ENCODE measurements at places on chromosomes 16 and 17.
A peak's percentile ranks its signal among the peaks of the same experiment; 100 is the strongest.

- DNase-seq = no peak
Observed at GRCh38 chr17:4520060-4520893, 21.6 kb downstream of the SPNS2 start.

- peak; percentile 72 for DNase-seq
Observed at GRCh38 chr17:81665205-81666091, 957 bp downstream of the OXLD1 start.

GRCh38 chr17:58741121-58741625, 14.5 kb upstream of the PPM1E start:
- DNase-seq = no peak

DNA sequence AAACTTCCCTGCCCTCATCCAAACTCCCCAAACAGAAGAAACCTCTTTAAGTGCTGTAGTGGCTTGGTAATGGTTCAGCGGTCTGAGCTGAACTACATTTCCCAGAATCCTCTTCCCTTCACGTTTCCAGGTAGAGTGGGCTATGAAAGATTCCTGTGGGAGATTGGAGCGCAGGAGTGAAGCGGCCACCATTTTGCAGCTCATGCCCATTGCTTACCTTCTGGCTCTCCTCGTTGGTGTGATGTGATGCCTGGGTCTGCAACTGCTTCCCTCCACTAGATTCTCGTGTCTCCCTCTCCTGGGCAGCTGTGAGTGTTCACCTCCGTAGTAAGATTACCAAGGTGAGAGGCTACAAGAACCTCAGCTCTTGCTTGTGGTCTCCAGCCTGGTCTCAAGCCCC, 82.1 kb downstream of the GPR139 start:
- DNase-seq = no peak

GRCh38 chr16:12507366-12507765, 296.3 kb downstream of the CPPED1 start:
- DNase-seq = no peak

- no peak for DNase-seq
Observed at GRCh38 chr16:11047939-11048800, 103.8 kb downstream of the CLEC16A start.

DNA sequence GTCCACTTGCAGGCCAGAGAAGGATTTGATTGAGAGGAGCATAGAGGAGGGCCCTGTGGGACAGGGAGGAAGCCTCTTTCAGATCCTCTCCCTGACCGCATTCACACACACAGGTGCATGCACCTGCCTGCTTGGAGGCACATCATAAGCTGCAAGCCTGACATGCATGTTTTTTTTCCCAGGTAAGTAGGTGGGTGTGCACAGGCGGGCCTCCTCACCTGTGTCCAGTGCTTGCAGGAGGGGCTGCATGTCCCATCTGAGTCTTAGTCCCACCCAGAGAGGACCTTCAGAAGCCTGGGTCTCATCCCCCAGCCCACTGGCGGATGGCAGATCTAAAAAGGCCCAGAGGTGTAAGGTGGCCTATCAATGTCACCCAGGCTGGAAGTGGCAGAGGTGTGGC, 130.8 kb downstream of the TMEM132E start:
- DNase-seq = no peak

DNA sequence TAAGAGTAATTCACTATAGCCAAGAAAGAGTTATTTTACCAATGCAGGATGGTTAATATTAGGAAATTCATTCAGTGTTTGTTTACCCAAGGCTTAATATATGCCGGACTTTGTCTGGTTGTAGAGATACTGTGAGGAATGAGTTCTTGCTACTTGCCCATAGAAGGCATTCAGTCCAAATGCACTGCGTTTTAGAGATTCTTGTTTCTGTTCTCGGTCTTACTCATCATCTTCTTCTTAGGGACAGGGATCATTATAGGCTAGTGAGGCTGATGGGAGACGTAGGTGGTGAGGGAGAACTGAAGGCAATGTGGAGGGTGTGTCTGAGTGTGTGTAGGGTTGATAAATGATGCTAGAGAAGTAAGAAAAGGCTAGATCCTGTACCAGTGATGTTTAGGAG, 90.7 kb downstream of the OR1D5 start:
- no peak for DNase-seq

DNA sequence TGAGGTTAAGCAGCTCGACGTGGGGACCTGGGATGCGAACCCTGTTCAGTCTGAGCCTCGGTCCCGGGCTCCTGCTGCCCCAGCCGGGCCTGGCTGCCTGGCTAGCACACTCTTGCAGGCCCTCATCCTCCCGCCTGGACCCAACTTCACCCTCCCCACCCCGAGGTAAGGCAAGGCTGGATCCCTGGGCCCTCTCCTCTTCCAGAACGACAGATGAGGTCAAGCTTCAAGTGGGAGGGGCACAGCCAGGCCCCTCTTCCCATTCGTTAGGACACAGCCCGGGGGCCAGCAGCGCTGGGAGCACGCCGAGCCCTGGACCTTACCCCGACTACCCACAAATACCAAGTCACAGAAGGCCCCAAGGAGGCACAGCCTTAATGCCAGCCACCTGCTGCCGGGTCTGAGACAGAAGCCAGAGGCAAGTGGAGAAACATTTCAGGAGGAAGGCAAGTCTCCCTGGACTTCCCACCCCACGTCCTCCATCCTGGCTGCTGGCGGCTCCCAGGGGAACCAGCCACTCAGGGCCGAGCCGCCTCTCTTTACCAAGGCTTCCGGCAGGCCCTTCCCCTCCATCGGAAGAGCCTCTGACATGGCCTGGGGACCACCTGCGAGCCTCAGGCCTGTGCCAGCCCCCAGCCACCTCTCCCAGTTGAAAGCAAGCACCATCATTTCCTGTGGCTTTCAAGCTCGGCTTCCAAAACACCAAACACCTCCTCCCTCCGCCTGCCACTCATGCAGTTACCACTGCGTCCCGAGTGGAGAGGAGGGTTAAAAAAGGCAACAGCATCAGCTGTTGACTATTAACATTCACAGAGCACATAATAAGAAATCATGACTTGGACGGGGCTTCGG, 59.9 kb downstream of the RPH3AL start:
- DNase-seq = no peak

DNA sequence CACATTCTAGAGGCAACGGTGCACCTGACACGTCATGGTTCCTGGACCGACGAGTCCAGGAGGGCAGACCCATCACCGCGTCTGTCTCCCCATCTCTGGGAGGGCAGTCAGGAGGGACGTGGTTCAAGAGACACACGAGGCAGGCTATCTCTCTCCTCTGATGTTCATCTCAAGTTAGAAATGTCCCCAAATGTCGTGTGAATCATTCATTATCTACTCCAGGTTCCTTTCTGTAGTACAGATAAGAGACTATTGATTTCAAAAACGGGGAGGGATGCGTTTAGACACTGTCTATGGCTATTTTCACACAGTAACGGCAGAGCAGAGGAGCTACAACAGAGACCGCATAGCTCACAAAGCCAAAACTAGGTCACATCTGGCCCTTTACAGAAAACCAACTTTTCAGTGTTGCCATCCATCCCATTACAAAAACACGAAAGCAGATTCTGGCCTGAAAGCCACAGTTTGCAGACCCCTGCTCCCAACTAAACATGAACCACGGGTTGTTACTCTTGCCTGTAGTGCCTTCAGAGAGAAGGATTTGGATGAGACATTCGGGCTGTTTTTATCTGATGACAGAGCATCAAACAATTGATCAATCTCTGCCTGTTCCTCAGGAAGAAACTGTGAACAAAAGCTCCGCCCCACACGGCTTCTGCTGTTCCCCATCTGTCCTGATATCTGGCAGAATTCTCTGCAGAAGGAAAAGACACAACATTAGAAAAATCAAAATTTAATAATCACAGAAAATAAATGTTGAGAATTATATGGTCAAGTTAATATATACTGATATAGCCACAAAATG, 6.8 kb downstream of the MEAK7 start:
- no peak for DNase-seq

DNA sequence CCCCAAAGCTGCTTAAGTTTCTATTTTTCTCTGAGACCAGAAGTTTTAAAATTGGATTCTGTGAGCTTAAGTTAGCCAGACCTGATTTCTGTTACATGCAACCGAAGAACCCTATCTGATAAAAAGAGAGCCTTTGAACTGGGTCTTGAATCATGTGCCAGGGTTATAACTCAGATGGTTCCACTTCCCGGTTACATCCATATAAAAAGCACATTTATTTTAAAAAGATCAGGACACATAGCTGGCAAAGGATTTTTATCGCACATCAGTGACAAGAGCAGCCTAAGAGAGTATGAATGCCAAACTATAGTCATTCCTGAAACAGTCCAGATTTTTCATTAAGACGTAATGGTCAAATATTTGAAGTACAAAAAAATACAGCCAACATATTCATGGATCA, 32.5 kb upstream of the CLEC3A start:
- DNase-seq = no peak

DNA sequence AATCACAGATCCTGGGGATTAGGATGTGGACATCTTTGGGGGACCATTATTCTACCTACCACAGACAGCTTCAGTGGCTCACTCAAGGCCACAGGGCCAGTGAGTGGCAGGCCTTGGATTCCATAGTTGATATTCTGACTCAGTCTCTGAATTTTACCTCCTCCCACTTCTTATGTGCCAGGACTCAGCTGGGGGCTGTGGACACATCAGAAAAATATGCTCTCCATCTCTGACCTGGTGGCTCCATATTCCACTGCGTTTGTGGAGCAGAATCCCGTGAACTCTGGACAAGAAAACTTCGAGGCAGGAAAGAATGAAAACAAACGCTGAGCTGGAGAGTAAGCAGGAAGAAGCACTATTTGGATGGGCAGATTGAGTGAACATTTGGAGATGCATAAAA, 301.8 kb upstream of the MAF start:
- no peak for DNase-seq

- DNase-seq = no peak
Observed at GRCh38 chr17:38544175-38544838, 61.4 kb downstream of the SRCIN1 start.

DNA sequence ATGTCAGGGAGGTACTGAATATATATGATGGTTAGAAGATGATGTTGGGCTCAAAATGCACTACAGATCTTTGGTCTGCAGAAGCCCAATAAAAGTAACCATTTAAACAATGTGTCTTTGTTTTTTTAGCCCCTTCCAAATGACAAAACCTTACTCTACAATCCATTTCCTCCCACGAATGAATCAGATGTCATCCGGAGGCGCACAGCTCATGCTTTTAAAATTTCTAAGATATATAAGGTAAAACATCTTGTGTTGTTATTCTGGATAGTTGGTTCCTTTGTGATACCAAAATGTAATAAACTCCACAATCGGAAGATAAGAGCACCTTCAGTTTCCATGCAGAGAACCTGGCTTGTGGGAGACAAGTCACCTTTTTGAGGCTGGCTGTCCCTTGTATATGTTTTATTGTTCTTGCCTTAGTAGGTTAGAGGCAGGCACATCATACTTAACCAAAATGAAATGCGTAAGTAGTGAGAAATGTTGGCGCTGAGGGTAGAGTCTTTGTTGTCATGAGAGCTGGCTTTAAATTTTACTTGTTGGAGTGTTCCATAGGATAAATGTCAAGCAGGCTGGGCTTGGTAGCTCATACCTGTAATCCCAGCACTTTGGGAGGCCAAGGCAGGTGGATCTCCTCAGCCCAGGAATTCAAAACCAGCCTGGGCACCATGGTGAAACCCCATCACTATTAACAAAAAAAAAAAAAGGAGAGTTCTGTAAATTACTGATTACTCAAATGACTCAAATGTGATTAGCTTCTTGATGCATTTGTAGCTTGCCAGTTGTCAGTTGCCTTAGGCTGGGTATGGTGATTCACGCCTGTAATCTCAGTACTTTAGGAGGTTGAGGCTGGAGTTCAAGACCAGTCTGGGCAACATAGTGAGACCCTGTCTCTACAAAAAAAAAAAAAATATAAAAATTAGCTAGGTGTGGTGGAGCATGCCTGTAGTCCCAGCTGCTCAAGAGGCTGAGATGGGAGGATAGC, 19.7 kb upstream of the SNTB2 start:
- no peak for DNase-seq

DNA sequence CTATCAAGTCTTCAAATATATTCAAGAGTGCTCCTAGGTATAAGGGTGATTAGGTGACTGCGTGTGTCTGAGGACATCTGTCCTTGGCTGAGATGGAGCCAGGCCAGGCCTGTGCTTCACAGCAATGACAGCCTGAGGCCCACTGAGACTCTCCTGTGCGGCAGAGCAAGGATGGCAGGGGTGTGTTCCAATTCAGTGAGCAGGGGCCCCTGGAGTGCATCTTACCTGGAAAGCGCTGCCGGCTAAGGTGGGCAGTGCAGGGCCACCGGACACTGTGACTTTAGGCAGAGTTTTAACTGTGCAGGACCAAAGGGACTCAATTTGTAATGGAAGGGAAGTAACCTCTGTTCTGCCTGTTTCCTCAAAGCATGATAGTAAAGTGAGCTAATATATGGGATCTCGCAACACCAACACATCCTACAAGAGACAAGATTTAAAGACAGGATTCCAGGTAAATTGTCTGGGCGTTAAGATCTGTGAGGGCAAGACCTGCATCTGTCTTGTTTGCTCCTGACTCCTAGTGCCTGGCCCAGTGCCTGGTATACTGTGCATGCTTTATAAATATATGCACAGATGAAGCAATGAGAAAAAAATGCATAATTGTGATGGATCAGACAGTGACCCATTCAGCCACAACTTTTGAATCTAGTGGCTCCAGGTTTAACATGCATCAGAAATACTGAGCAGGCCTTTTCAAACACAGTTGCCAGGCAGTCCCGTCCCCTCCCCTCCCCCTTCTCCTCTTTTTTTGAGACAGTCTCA, 86.7 kb downstream of the MRC2 start:
- no peak for DNase-seq

- no peak for DNase-seq
Observed at GRCh38 chr16:55655897-55656681, at the start of gene SLC6A2. Gene SLC6A2, plus strand, starts transcription at chr16:55655988. Its CDS starts 707 bp downstream, at chr16:55656695.

DNA sequence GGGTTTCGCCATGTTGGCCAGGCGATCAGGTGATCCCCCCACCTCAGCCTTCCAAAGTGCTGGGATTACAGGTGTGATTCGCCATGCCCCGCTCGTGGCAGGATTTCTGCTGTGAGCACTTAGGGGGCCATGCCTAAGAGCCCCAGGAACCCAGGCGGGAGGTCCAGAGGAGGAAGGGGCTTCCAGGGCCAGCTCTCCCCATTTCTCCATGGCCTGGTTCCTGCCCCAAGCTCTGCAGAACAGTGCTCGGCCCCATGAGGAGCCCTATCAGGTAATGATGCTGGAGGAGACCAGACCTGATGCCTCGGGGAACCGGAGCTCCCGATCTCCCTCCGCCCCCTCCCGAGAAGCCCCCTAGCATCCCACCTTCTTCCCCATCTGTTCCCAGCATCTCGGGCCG, 53.6 kb downstream of the RMI2 start:
- DNase-seq = no peak

- no peak for DNase-seq
Observed at GRCh38 chr17:62819511-62820221, 11.6 kb upstream of the MARCHF10 start.

DNA sequence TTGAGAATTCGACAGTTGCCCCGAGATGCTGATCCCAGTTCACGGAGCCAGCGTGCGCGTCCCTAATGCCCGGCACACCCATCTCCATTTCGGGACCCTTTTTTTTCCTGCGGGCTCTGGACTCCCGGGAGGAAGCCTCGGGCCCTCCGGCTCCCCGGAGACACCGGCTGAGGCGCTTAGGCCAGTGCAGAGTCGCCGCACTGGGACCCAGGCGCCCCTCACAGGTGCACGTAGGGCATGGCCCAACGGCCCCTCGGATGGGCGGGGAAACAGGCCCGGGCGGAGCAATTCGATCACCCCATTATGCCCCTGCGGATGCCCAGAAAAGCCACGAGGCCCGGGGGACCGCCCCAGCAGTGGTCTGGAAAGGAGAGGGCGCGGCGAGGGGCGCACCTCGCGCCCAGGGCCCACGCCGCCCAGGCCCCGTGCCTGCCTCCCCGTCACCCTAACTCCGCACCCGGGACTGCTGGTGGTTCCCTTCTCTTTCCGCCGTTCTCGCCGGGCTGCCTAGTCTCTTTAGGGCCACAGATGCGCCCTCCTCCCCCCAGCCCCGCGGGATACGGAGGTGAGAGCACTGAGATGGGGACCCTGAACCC, 18.5 kb upstream of the ZFHX3 start:
- no peak for DNase-seq

Data from stimulated activated CD4-positive, alpha-beta T cell treated with anti-CD3 and anti-CD28 coated beads, Interleukin-4, amount 100 ng/mL, for 24 hours (primary cell).